HL-60 (cell line): ENCODE measurements at places on chromosomes 7 and 10.

DNA sequence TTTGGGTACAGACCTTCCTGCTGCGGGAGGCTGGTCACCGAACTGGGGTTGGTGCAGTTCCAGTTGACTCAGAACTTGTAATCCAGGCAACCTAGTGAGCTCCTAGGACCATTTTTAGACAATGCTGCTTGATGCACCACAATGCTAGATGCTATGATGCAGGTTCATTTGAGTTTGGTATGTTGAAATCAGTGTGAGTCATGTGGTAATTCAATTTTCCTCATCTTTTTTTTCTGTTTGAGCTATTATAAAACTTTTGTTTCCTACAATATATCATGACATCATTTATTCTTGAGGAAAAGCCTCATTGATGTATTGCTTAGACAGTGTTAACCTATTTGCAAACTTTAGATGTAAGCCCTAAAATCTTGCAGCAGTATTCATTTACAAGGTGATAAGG lies 40.9 kb upstream of the MTPN start:
- DNase-seq = no peak

GRCh38 chr7:11557627-11558026 lies 274.4 kb downstream of the THSD7A start:
- peak; percentile 92 for DNase-seq

DNA sequence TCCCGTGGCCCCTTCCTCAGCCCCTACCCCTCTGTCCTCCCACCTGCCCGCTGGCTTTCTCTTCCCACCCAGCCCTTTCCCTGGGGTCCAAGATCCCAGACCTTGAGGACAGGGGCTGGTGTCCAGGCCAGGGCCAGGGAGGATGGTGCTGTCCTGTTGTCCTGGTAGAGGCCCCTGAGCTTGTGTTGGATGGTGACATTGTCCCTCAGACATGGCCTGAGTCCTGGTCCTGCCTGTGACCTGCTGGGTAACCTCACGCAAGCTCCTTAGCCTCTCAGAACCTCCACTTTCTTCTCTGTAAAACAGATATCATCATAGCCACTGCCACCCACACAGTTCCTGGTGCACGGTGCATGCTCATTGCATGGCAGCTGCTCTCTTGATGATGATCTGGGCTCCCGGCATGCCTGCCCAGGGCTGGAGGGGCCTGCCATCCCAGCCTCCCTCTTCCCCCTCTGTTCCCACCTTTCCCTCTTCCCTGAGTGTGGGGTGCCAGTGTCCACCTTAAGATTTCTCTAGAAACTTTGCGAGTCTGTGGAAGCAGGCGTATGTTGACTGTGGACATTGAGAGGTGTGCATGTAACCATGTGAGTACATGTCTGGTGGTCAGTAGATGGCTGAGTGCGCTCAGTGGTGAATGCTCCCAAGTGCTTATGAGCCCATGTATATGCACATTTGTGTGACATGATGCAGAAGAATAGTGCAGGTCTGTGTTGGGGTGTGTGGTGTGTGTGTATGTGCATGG lies 60.4 kb downstream of the NEURL1 start:
- no peak for DNase-seq

GRCh38 chr10:107264742-107265141 lies 100.2 kb upstream of the SORCS1 start:
- DNase-seq = no peak

DNA sequence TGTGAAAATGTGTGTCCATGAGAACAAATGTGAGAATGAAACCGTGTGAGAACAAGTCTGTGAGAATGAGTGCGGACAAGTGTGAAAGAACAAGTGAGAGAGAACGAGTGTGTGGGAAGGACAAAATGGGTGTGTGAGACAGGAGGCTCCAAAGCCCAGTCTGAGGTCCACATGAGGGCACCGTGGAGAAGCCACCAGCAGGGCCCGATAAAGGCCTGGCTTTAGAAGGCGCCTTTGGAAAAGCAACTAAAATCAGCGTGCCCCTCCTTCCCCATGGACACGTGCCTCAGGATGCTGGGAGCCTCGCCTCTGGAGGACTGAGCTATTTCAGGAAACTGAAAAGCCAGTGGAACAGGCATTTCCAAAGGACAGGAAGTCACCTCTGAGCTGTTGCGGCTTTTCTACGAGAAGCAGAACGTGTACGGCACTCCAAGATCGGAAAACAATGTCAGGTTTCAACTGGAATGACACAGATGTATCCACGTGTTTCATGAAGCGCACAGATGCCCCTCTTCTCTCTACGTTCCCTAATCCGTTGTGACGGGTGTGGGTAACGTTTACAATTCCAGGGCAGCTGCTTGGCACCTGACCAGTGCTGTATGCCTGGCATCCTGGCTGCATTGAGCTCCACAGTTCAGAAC lies 46.4 kb downstream of the ESYT2 start:
- no peak for DNase-seq

- DNase-seq = peak; percentile 99
These were observed 88.8 kb downstream of the GSAP start for GRCh38 chr7:77327067-77327931.

GRCh38 chr10:96978621-96979154 lies 146.6 kb downstream of the LCOR start:
- no peak for DNase-seq

- DNase-seq = no peak
These were observed 204.1 kb downstream of the ZNF365 start for GRCh38 chr10:62578301-62578700.

DNA sequence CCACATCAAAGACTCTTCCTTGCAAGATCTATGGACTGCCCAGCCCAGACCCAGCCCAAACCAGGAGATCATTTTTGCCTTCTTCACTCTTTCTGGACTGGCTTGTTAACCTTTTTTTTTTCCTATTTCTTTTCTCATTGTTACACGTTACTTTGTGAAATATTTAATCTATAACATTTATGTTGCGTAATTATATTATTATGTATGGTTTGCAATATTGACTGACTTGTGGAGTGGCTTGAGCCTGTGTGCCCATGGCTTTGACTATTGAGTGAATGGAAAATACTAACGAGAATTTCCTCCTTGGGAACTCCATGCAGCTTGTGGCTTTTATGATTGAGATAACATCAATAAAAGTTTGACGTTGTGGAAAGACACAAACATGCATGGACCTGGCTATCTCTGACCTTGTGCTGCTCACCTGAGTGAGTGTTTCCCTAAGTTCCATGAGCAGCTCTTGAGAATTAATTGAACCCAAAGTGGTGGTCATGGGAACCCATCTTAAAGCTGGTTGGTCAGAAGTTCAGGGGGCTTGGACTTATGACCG lies 1641.3 kb upstream of the LRRTM3 start:
- no peak for DNase-seq

DNA sequence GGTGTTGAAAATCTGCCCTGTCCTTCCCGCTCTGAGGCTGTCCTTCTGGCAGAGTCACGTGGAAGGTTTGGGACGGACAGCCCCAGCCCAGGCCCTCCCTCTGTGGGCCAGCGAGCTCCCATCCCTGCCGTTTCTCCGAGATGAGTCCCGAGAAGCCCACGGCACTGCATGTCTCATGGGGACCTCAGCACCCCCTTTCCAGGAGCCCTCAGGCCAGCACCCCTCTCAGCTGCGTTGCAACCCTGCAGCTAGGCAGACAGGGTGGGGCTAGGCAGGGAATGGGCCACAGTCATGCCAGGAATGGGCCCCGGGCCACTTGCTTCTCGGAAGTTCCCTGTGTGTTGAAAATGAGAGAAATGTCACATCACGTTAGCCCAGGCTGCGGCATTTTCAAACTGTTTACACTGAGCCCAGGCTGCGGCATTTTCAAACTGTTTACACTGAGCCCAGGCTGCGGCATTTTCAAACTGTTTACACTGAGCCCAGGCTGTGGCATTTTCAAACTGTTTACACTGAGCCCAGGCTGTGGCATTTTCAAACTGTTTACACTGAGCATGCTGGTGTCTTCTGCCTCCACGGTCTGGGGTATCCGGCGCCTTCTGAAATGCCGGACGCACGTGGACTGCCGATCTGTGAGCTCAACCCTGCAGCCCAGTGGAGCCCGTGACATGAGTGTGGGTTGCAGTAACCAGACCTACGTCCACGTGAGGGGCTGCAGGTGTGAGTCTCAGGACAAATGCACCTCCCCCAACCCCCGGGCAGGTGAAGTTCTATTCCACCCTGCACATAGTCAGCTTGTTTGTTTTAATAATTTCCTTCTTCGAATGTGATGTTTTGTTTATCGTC lies 42.6 kb downstream of the FAM20C start:
- no peak for DNase-seq
